ENCODE measurements at places on chromosomes 7 and 10.

DNA sequence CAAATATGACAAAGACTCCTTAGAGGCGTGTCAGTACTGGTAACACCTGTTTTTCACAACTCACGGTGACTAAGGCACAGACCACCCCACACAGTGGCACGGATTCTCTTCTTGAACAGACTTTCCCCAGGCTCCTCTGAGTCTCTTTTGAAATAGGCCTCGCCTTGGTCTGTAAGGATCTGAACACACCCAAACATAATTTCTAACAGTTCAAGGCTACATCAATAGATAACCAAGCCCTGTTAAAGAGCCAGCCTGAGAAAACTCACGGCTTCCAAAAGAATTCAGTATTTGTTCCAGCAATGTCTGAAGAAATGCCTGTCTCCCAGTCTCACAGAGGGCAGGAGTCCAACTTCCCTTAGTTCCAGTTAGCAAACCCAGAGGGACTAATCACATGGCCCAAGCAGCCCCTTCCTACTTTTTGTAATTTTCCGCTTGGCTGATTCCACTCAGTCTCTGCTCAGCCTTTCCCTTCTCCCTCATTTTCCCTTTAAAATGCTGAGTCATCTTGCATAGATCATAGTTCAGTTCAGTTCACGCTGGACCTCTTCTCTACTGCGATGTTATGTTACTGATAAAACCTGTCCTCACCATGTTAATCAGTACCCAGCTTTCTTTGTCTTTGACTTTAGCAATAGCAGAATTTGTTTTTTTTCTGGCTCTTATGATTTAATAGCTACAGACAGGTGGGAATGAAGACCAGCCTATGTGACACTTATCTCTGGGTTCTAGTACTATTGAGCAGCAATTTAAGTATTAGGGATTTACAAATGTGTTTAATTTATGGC, 22.6 kb upstream of the AKR1C3 start:
- DNase-seq, result peak; percentile 89

DNA sequence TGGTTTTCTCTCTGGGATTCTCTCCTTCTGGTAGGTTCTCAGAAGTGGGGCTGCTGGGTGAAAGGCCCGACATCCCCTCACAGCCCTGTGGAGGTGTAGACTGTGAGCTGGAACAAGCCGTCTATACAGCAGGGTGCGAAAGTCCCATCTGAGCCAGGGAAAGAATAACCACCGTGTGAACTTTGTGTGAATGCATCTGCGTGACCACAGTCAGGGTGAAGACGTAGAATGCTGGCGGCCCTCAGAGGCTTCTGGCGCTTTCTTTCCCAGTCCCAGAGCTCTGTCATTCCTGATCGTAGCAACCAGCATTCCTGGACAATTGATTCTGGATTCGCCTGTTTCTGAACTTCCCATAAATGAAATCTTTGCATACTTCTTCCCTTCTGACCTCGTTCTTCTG, 30.0 kb downstream of the ELFN1 start:
- DNase-seq, result no peak

GRCh38 chr10:133277277-133277992, 767 bp upstream of the ADAM8 start:
- no peak for DNase-seq

- DNase-seq, result no peak
Observed at GRCh38 chr7:51269911-51270310, 46.7 kb downstream of the COBL start.

DNA sequence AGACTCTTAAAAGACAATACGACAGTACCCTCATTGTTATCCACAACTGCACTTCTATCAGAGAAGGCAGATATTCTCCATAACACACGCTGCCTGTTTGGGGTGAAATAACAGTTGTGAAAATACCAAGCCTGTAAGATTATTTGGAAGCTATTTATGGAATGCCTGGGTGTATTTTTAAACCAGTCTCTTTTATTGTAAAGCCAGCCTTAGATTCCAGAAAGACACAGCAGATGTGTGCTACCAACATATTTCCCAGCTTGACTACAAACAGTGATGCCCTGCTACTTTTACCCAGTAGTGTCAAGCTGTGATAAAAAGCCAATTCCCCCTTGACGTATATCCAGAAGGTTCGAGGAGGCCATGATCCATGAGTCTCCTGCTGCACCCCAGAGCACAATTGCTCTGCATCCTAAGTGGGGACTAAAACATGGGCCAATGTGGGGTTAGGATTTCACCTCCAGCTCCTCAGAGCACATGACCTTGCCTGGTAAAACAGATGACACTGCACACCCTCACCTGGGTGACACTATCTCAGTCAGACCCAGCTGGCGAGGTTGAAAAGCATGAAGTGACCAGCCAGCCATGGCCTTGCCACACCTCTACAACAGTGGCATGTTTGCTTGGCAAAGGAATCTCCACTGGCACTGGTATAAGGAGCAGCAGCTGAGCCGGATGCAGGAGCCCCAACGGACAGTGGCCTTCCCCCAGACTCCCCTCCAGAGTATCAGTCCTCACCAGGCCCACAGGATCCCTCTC, 62.2 kb downstream of the GFRA1 start:
- no peak for DNase-seq

DNA sequence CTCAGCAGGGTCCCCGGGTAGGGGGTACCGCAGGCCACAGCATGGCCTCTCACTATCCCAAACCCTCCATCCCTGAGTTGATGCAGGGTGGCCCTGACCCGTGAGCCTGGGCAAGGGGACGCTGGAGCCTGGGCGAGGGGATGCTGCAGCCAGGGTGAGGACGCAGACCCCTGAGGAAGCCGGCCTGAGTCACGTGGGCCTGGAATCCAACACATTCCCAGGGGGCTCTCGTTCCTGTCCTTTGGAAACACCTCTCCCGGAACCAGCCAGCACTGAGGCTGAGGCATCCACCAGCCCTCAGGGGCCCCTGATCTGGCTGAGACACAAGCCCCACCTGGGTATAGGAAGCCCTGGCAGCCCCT, 61.5 kb upstream of the NKX6-2 start:
- DNase-seq, result no peak

- DNase-seq, result no peak
Observed at GRCh38 chr10:5895365-5895764, 5.3 kb downstream of the FBH1 start.

GRCh38 chr10:61901829-61902444, 438 bp downstream of the ARID5B start:
- DNase-seq, result no peak

DNA sequence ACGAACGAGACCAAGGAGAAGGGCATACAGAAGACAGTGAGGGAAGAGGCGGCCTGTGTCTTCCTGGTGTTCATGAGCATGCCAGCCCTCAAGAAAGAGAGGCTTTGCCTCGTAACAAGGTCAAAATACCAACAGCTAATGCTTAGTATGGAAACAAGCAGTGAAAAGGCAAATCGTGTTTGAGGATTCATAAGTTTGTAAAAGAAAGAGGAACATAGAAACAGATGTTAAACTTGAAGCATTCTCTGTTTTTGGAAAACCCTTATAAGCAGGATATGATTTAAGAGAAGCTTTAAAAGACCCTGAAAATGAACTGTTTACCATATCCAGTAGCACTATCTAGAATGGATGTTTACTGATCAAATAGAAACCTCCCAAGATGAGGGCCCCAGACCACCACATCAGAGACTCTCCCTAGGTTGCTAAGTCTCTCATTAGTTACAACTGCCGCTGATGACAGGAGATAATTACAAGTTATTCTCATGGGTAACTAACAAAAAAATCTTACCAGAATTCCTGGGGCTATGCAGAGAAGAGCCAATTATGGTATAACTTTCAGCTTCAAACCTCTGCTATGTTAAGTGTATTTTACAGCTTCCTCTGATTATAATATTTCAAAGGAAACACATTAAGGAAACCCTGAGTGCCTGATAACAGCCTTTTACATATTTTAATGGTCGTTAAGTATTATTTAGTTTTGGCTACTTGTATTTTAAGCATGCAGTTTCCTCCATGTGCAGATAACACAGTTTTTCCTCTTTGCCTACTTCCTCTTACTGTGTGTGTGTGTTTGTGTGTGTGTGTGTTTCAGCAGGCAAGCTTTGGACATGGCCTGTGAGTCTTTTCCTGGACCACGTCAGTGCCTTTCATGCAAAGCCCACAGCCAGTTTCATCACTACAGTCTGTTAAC, 17.9 kb downstream of the JCAD start:
- DNase-seq, result no peak

DNA sequence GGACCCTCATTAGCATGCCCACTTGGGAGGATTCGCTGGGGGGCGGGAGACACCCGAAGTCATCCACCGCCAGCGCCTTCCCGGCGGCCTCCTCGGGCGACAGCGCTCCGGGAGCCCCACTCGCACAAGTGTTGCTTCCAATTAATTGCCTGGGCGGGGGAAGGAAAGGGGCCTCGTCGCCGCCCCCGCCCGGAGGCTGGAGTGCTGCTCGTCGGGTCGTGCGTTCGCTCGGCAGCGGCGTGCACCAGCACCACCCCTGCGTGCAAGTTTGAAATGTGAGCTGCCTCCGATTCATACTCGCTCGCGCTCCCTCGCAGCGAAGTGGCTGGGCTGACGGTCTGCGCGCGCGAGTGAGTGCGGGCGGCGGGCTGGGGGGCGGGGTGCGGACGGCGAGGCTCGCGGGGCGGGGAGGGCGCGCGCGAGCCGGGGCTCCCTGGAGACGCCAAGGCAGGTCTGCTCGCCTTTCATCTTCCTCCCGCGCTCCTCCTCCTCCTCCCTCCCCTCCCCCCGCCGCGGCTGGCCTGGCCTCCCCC, 104.6 kb upstream of the PPIF start:
- DNase-seq, result peak; percentile 46

GRCh38 chr7:18053177-18053928, 25.7 kb upstream of the PRPS1L1 start:
- DNase-seq, result no peak

GRCh38 chr10:34726862-34727261, 88.2 kb downstream of the PARD3 start:
- no peak for DNase-seq

DNA sequence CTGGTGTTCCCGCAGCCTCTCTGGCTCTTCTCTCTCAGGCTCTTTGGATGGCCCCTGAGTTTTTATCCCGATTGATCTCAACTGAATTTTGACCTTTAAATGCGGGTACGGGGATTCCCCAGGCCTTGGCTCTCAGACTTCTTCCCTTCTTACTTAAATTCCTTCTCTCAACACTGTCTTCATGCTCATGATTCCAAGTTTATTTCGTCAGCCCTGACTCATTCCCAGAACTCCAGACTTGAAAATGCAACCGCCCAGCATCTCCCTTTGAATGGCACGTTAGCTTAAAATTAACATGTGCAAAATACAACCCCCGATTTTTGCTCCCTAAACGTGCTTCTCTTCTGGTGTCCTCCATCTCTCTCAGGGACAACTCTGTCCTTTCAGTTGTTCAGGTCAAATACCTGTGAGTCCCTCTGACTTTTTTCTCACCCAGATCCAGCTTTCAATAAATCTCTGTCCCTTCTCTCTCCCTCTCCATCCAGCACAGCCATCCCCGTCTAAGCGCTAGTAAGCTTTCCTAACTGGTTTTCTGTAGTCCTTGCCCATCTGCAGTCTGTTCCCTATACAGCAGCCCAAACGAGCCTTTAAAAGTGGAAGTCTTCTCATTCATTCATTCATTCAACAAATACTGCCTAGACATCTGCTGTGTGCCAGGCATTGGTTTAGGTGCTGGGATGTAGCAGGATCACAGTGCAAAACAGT, 7.1 kb downstream of the HECW1 start:
- DNase-seq, result peak; percentile 38

DNA sequence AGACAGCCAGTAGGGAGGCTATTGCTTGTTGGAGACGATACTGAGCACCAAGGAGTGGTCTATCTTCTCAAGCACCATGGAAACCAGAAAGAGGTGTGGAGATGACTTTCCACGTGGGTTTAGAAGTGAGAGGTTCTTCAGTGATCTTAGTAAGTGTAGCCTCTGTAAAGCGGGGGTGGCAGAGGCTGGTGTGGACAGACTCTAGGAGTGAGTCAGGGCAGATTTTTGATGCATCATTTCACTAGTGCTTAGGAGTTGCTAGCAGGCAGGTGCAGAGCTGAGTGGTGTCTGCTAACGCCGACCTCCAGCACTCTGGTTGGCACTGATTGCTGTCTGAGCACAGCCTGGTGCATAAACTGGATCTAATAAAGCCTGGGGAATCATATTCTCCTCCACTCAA, 78.4 kb upstream of the ADO start:
- no peak for DNase-seq

DNA sequence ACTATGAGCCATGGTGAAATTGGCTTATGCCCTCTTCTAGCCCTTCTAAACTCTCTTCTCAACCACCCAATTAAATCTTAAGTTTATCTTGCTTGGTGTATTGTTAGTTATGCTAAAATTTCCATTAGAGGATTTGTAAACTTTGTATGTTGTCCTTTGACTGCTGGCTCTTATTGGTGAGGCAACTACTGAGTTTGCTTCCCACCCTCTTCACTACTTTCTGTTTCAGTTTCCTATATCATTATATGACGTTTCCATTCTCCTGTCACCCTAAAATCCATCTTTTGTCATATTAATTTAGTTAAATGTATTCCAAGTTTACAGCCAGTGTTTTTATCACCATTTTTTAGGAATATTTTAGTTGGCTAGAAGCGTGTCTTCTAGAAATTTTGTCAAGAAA, 80.9 kb upstream of the VWC2 start:
- no peak for DNase-seq

DNA sequence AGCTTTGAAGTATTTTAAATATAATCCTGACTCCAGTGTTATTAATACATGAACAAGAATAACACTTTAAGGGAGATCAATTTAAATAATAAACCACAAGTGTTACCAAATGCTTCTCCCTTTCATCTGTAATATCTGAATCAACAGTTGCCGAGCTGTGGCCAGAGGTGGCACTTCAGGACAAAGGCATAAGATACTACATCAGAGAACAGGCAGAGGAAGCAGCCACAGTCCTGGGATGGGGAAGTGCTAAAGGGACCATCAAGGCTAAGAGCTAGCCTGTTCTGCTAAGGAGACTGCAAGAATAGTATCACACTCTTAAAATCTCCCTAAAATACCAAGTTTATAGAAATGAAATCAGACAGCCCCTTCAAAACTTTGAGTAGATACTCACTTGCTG, 378.2 kb upstream of the PRKCQ start:
- no peak for DNase-seq

DNA sequence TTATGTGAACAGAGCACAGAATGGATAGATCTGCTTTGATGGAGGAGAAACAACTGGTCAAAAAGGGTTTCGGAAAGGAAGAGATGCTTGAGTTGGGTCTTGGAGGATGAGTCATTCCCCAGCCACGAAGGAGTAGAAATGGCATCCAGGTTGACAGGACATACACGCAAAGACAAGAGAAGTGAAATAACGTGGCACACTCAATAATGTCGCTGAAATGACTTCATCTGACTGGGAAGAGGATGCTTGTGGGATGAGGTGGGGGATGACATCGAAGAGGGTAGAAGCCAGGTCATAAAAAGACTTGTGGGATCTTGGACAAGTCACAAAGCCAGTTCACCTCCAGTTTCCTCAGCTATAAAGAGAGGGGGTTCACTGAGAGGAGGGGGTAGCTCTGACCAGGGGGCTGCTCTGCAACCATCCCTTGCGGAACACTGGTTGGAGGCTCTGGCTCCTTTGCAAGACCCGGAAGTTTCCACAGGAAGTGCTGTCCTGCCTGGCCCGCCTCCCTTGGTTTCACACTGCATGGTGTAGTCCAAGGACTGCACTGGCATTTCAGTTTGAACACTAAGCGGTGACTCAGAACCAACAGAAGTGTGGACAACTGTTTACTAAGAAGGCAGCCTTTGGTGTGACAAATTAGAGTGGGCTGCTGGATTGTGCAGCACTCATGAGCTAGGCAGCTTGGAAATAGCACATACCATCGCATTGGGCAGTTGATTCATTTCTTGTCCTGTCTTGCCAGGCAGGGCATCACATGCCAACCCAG, 189.9 kb upstream of the ADO start:
- no peak for DNase-seq

- no peak for DNase-seq
Observed at GRCh38 chr7:5451391-5451790, 27.8 kb upstream of the TNRC18 start.

GRCh38 chr10:122342293-122343134, 32.0 kb upstream of the PLEKHA1 start:
- DNase-seq, result peak; percentile 12
